ENCODE measurements at places on chromosomes 4 and X.

DNA sequence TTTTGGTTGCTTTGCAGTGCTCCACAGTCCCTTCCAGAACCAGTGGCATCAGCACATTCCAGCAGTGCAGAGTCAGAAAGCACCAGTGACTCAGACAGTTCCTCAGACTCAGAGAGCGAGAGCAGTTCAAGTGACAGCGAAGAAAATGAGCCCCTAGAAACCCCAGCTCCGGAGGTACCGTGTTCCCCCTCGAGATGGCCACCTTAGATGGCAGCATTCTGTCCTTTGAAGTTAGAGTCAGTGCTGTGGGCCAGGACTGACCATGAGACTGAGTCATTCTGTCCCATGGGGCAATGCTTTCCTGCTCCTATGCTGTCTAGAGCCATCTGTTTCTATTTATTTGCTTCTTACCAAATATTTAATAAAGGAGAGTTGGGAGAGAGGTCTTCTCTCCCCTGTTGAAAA, 112.3 kb downstream of the KLHL8 start:
- no peak for DNase-seq

DNA sequence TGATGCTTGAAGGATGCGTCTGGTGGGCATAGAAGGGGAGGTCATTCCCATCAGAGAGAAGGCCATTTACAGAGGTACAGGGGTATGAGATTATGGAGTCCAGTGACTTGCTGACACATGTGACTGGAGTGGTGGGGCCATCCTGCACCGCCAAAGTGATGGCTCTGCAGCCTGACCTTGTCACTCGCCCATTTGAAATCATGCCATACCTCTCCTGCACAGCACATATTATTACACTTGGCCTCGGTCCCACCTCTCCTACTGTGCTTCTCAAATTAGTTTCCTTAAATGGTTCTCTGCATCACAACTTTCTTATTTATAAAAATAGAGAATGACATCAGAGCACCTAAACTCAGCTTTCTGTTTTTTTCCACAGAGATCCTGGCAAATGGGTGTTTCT, 60.7 kb upstream of the HAND2 start:
- no peak for DNase-seq

GRCh38 chrX:74340051-74340450, 36.1 kb downstream of the ZCCHC13 start:
- no peak for DNase-seq

DNA sequence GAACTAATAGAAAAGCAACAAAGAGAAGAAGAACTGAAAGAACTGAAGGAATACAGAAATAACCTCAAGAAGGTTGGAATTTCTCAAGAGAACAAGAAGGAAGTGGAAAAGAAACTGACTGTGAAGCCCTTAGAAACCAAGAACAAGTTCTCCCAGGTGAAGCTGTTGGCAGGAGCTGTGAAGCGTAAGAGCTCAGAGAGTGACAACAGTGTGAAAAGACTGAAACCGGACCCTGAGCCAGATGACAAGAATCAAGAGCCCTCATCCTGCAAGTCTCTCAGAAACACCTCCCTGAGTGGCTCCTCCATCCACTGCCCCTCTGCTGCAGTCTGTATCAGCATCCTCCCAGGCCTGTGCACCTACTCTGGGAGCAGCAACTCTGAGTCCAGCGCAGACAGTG, 8.4 kb upstream of the FHDC1 start:
- DNase-seq: no peak

DNA sequence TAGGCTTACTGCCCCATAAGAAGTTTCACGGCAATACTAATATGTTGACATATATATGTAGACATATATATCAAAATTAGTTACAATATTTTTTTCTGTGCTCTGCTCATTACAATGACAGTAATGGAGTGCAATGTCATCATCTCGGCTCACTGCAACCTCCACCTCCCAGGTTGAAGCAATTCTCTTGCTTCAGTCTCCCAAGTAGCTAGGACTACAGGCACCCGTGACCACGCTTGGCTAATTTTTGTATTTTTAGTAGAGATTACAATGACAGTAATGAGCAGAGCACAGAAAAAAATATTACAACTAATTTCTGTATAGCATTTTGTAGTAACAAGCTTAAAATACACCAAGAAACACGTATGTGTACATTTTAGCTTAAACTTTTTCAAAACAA, 7.6 kb downstream of the EIF4E start:
- DNase-seq: no peak
